Thymus (tissue), 14 donors: ENCODE measurements at places on chromosomes 6 and 20.

DNA sequence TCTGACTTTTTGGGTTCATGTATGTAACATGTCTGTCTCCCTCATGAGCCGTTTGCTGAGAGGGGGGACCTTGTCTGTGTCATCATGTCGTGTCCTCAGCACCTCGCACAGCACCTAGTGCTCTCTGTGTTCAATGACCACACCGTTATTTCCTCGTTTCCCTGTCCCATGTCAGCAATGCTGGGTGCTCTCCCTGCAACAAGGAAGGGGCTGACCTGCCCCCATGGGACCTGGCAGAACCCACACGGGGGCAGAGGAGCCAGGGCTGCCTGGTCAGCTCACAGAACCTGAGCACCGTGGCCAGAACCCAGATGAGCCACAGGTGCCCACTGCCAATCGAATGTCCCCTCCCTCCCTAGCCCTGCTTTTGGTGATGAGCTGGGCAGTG is 7.3 kb downstream of the ADA start:
- no peak for DNase-seq

GRCh38 chr6:159980474-159980873 is 11.6 kb downstream of the IGF2R start:
- no peak for DNase-seq

DNA sequence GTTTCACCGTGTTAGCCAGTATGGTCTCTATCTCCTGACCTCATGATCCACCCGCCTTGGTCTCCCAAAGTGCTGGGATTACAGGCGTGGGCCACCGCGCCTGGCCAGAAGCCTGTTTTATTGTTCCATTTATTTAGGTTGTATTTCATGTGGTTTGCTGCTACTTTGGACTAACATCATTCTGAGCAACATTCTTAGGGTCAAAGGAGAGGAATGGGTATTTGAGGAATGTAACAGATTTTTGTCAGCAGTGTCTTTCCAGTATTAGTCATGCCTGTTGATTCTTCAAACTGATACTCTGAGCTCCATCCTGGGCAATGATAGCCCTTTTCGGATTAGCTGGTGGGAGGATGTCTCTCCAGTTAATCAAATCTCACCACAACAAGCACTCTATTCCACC is 213.0 kb upstream of the CITED2 start:
- no peak for DNase-seq

DNA sequence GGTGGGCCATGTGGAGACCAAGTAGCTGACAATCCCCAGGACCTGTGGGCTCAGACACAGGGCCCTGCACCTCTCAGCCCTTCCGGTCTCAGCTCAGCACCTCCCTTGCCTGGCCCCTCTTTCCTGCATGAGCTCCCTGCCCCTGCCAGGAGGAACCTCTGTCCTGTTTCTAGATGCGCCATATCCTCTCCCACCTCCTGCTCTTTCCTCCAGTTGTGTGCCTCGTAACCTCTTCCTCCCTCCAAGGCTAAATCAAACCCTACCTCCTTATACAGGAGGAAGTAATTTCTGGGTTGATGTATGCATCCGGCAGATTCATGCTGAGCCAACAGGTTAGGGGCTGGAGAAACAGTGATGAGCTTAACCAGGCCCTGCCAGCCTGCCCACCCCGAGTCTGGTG is 30.9 kb downstream of the ITPR3 start:
- no peak for DNase-seq

GRCh38 chr20:59571551-59572314 is 32.6 kb upstream of the PHACTR3 start:
- peak; percentile 65 for DNase-seq

- no peak for DNase-seq
Measured at GRCh38 chr6:131765804-131766135, 42.0 kb upstream of the ENPP1 start.

DNA sequence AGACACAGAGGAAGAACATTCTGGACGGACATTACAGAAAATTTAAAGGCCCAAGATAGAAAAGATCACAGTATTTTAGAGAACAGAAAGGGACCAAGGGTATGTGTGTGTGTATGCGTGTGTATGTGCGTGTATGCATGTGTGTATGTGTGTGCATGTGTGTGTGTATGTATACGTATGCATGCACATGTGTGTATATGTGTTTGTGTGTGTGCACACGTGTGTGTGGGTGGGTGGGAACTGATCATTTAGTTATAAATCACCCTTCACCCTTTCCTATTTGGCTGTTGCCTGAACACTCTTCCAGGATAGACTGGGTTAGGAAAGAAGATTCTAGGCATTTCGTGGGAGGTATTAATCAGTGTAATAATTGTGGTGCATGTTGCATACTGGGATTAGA is 634.4 kb downstream of the DHX35 start:
- no peak for DNase-seq

GRCh38 chr6:155182103-155182502 is 81.7 kb upstream of the CLDN20 start:
- DNase-seq = no peak

GRCh38 chr20:1539816-1540419 is 17.6 kb downstream of the SIRPD start:
- DNase-seq = no peak

DNA sequence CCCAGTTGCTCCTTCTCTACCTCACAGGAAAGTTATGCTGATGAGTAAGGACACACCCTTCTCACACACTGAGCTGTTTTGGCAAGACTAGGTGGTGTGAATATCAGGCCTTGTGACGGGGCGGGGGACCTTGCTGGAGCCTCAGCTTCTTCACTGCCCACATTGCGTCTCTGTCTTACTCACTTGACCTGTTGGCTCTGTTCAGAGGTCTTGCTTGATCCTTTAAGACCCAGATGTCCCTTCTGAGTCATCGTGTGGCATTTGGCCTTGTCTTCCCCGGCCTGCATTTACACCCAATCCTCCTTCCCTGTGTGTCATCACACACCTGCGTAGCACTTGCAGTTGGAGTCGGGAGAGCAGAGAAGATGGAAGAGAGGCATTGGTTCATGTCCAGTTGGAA is 8.3 kb upstream of the PRND start:
- no peak for DNase-seq

- no peak for DNase-seq
Measured at GRCh38 chr6:157597461-157598312, 216.7 kb downstream of the ZDHHC14 start.

GRCh38 chr6:111668410-111668809 is 62.7 kb upstream of the TRAF3IP2 start:
- no peak for DNase-seq

- no peak for DNase-seq
Measured at GRCh38 chr20:59807909-59808728, 125.3 kb downstream of the SYCP2 start.

DNA sequence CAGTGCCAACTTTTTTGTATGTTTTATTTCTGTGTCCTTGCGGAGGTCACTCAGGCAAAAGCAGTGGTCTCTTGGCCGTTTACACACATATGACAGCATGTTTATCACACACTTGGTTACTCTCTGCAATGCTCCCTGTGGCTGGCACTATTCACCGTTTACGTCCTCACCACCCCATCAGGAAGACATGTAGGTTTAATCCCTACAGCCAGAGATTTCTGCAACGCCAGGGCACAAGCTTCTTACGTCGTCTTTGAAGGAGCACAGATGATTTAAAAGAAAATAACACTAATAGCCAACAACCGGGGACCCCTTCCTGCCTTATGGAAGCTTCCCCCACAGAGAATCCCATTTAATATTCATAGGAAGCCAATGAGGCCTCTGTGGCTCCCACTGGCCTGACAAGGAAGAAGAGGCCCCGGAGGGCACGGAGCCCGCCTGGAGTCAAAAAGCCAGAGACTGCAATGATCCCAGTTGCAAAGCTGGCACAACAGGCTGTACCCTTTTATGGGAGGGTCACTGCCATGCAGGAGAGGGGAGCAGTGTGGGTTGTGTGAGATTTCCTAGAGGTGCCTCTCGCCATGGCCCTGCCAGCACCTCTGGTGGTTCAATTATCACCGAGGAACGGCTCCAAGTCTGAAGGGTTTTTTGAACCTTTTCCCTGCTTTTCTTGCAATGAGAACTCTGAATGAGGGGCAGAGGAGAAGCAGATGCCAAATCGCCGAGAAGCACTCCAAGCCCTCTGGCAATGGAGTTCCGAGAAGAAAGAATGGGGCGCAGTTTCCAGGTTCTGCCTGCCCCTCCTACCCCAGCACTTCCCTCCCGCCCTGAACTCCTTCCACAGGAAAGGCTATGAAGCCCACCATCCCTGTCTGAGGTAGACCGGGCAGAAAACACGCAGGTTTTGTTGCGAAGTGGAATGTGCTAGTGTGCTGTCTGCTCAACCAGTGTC is 96.2 kb downstream of the THBS2 start:
- DNase-seq = no peak

- no peak for DNase-seq
Measured at GRCh38 chr6:147003186-147003585, 201.0 kb upstream of the STXBP5 start.

- DNase-seq = no peak
Measured at GRCh38 chr6:56288347-56288746, 41.0 kb upstream of the COL21A1 start.

DNA sequence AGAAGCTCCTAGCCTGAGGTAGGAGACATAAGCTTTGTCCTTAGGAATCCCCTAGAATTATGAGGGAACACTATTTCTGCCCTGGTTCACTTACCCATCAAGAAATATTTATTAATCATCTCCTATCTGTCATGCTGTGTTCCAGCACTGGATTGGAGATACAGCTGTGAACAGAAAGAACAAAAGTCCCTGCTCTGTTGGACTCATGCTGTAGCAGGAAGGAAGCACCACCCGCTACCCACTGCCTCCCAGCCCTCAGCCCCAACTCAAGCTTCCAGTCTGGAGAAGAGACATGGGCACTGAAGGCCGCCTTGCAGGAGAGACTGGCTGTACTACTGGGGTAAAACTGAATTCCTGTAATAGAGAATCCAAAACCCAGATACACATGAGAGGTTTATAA is 78.0 kb downstream of the MDGA1 start:
- DNase-seq = no peak

- DNase-seq = no peak
Measured at GRCh38 chr6:90136176-90136575, 160.5 kb downstream of the BACH2 start.

DNA sequence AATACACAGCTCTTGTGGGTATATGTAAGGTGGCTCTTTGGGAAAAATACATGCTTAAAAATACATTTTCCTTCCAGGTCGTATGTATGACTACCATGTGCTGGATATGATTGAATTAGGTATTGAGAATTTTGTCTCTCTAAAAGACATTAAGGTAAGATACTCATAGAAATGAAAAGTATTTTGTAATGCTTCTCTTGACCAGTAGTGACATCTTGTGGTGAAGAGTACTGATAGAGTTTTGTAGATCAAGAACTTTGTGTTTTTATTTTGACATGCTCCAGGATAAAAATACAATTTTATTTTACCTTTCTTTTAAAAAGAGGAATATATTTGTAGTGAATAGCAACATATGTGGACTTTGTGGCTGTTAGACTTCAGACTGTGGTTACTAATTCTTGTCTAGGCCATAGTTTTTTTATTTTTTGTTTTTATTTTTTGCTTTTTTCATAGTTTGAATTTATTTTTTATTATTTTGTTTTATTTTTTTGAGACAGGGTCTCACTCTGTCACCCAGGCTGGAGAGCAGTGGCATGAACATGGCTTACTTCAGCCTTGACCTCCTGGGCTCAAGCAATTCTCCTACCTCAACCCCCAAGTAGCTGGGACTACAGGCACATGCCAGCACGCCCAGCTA is 17.9 kb downstream of the RPF2 start:
- DNase-seq = no peak

DNA sequence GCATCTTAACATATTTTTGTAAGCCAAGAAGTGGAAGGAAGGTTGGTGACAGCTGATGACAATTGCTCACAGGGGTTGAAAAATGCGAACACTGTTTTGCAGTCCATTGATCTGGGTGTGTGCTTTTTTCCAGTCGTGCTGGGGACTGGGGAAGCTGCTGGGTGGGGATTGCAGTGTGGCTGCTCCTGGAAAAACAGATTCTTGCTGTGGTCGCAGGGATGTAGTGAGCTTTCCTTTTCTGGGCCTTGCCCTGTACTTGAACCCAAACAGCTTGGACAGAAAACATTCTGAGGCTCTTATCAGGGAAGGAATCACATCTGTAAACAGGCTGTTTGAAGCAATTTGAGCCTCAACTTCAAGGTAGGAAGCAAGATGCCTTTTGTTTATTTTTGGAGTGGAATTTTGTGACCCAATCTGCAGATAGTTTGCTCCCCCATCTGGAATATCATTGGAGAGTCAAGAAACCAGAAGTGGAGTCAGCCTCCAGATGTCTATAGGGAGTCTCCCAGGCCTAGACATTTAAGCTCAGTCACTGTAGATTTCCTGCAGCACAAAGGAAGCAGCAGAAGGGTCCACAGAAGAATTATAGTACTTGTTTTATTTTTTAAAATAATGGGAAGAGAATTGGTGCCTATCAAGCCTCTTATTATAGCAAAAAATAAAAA is 279.2 kb upstream of the FERMT1 start:
- no peak for DNase-seq

DNA sequence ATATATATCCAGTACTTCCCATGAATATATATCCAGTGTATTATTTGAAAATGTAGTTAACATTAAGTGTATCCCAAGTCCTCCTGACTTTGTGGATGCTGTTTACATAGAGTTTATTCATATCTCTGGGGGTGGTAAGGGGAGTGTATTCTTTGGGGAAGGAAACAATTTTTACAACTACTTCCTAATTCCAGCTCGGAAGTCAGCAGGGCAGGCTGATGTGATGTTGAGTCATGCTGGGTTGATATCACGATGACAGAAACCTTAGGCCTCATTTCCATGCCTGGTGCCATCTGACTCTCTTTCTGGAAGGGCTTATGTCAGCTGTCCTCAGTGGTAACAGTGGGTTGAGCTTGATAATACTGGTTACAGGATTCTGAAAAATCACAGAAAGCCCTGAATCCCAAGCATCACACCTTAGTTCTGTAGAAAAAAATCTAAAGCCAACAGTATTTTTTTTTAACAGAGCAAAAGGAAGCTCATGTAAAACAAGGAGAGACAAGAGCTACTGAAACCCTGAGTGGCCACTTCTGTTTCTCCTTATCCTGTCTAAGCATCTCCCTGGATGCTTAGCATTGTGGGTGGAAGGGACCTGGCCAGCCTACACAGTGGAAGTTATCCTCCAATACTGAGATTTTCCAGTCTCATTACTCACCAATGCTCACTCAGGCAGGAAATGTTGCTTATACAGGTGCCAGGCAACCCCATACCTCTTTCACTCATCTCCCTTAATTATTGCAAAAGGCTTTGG is 75.2 kb upstream of the IYD start:
- no peak for DNase-seq
